GM19239 (cell line): ENCODE measurements at places on chromosomes 3 and 15.
A peak's percentile ranks its signal among the peaks of the same experiment; 100 is the strongest.

DNA sequence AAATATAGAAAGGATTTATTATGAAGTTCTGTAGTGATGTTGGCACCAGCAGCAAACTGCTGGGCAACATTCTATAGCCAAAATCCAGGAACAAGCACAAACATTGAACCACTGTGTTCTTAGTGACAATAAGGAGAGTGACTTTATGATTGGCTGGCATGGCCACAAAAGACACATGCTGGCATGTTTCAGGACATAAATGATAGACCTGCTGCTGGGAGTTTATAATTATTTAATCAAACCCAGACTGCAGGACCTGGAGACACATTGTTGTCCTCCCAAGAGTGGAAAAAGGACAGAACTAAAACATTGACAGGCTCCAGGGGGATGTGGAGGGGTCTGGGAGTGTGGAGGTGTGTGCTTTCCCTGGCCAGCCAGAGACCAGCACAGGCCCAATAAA lies 255.3 kb upstream of the LRTM1 start:
- no peak for DNase-seq

DNA sequence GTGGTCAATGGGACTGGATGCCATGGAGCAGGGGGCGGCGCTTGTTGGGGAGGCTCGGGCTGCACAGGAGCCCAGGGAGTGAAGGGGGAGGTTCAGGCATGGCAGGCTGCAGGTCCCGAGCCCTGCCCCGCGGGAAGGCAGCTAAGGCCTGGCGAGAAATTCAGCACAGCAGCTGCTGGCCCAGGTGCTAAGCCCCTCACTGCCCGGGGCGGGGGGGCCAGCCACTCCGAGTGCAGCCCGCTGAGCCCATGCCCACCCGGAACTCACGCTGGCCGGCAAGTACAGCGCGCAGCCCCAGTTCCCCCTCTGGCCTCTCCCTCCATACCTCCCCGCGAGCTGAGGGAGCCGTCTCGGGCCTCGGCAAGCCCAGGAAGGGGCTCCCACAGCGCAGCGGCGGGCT lies 11.3 kb downstream of the KLHDC8B start:
- no peak for DNase-seq

DNA sequence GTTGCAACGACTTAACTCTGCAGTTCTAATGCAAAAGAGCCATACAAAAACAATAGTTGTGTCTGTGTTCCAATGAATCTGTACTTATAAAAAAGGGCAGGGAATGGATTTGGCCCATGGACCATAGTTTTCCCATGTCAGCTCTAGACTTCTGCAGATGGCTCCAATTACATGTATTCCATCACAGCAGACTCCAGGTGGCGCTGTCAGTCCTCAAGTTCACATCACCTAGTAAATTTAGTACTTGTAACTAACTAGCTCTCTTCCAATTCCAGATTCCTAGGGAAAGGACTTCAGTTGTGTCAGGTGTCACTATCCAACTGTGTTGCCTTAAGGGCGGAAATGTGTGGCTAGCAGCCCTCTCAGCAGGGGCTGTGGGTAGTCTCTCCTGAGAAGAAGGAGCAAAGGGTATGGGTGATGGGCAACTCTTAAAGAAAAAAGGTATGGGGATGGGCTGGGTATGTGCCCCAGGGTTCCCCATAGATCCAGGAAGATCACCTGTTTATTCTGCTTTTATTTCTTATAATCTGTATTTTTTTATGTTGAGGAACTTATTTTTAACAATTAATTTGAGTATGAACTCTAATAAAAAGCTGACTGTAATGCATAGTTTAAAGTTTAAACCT lies 36.2 kb downstream of the BBS4 start:
- peak; percentile 29 for DNase-seq

- no peak for DNase-seq
These were observed 11.5 kb upstream of the MAP3K13 start for GRCh38 chr3:185351396-185351795.

GRCh38 chr3:178060407-178060806 lies 475.8 kb upstream of the KCNMB2 start:
- DNase-seq = no peak

GRCh38 chr15:67585681-67586080 lies 43.2 kb downstream of the MAP2K5 start:
- DNase-seq = no peak

GRCh38 chr3:47250309-47251060 lies 32.1 kb downstream of the KIF9 start:
- DNase-seq = no peak

DNA sequence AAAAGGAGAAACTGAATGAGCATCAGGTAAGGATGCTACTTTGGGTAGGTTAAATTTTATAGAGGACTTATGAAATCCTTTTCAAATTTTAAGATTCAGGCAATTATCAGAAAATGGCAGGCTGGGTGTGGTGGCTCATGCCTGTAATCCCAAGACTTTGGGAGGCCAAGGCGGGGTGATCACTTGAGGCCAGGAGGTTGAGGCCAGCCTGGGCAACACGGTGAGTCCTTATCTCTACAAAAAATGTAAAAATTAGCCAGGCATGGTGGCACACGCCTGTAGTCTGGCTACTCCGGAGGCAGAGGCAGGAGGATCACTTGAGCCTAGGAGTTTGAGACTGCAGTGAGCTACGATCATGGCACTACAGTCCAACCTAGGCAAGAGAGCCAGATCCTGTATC lies 23.1 kb downstream of the DCUN1D1 start:
- DNase-seq = no peak

DNA sequence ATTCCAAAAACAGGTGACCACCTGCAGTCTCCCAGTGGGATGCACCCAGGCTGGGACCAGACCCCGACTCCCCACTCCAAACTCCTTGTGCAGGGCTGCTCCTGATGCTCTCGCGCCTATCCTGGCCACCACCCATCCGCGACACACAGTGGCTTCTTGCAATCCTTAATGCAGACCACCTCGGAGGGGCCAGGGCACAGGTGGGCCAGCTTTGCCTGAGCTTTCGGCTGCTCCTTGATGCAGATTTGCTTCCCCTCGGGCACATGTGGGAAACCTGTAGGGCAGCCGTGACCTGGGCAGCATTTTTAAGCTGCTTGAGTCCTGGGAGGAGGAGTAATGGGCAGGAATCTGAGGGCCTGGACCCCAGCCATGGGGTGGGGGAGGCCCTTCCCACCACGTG lies 18.9 kb downstream of the SLC6A11 start:
- no peak for DNase-seq
